ENCODE measurements at places on chromosomes 4 and X.

DNA sequence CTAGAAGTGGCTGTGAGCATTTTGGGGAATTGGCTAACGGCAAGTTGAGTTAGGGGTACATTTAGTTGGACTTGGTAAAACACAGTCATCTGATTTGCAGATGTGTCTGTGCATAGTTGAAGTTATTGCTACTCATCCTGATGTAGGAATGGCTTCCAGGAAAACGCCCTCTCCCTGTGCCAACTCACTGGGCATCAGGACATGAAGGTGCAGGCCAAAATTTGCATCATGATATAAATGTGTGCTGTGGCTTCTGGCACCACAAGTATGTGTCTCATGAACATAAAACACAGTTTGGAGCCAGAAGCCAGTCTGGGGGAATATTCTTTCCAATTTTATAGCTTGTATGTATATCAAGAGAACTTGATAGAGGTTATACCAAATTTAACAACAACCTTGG, 54.2 kb upstream of the CBR4 start:
- no peak for DNase-seq

DNA sequence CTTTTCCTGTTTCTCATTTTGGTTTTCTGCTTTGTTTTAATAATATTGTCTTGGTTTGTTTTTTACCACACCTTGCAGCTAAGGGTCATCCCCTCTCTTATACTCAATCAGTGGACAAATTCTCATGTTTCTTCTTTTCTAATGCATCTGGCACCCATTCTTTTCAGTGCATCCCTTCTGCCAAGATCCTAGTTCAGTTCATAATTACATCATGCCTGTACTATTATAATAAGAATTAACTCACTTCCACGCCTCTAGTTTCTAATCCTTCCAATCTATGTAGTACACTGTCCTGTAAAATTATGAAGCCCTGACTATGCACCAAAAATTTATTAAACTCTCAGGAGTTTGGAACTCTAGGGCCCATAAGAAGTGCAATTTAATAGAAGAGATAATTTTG, 126.1 kb downstream of the FAT4 start:
- no peak for DNase-seq

DNA sequence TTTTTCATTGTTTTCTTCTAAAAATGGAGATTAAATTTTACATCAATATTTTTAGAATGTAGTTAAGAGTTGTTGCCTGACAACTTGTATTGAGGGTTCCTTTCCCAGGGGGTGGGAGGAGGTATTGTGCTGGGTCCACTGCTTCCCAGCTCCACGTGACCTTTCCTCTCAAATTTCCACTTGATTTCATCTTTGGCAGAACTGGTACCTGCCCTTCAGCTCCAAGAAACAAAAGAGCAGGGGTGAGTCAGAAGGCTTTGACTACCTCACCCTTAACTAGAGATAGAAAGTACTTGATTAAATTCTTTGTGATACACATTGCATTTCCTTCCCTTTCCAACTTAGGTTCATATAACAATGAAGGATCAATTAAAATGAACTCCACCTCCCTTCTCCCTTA, 19.7 kb downstream of the TRIM2 start:
- DNase-seq: no peak

- no peak for DNase-seq
Observed at GRCh38 chrX:102958794-102959193, 21.7 kb downstream of the RAB40AL start.

GRCh38 chr4:81211956-81212355, 3.1 kb downstream of the PRKG2 start:
- no peak for DNase-seq

- DNase-seq: no peak
Observed at GRCh38 chr4:138892483-138893407, 122.8 kb upstream of the NOCT start.

DNA sequence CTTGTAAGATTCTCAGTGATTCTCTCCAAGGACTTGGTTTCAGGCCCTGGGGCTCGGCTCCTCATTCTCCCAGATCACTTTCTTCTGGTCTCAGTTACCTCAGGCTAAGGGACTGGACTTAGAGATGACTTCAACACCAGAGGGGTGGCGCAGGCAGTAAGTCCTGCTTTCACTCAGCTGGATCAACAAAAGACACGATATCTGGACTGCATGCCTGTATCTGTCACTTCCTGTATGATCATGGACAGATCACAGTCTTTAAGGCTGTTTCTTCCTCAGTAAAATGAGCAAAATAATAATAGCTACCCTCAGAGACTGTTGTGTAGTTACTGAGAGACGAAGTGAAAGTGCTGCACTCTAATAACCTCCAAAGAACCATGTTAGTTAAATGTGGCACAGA, 19.5 kb upstream of the CXCR3 start:
- no peak for DNase-seq

DNA sequence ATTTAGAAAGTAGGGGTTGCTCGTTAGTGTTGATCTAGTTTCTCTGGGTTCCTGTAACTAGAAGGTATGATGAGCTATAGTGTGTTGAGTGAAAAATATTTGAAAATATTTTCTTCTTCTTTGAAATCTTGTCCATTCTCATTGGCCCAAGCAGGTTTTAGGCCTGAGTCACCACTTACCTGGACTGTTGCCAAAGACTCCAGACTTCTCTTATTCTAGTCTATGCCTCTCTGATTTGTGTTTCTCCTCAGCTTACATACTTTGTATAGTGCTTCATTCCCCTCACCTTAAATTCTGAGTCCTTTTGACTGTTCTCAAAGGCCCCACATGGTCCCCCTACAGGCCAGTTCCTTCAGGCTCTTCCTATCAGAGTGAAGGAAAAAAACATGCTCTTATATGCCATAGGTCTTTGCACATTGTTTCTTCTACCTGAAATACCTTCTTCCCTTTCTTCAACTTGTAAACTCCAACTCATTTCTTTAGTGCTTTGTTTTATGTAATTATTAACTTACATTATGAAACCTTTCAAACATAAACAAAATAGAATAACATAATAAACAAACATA, 258.2 kb downstream of the PPP1R2C start:
- DNase-seq: no peak

DNA sequence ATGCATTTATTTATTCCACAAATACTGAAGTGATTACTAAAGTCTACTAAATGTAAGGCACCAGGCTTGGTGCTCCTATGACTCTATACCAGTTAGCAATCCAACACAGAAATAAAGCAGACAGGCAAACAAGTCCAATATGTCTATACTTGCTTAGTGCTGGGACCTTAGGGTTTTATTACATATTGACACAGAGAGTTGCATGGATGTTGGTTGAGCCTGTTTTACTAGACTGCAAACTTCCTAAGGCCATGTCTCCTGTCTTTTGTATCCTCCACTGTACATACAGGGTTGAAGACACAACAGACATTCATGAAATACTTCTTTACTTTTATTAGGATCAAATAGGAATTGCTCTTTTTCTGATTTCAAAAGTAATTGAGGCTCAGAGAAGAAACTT, 69.0 kb downstream of the LNX1 start:
- DNase-seq: no peak

GRCh38 chr4:66028668-66029067, 358.4 kb upstream of the EPHA5 start:
- DNase-seq: no peak

DNA sequence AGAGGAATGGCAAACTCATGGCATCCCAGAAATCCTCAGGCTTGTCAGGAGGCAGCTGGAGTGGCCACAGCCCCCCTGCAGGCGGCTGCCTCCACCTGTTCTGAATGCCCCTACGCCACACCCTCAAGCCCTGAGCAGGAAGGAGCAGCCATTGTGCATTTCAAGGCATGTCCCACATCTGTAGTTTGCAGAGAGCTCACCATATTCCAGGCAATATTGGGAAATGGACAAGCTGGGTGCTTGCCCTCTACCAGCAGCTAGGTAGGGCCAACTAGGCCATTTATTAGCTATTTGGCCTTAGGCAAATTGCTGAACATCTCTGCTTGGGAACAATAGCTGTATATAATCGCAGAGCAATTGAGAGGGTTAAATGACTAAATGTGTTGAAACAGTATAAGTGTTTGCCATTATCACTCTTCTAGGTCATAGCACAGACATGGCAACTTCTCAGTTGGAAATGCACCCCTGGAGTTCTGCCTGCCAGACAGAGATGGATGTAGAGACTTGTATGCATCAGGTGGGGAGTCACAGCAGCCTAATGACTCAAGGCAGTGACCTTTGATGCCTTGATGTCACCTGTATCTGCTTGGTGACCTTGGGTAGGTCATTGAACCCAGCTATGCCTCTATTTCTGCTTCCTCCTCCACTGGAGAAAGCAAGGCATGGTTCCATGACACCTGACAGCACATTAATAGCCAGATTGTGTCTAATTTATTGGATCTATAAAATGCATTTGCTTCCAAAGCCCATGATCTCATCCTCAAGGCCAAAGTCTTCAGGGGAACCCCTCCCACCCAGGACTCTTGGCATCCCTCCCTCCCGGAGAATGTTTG, 52.8 kb downstream of the FHDC1 start:
- DNase-seq: no peak

- no peak for DNase-seq
Observed at GRCh38 chr4:15982842-15983524, 20.0 kb upstream of the FGFBP2 start.

- no peak for DNase-seq
Observed at GRCh38 chrX:125654501-125654900, 334.8 kb downstream of the TEX13C start.

DNA sequence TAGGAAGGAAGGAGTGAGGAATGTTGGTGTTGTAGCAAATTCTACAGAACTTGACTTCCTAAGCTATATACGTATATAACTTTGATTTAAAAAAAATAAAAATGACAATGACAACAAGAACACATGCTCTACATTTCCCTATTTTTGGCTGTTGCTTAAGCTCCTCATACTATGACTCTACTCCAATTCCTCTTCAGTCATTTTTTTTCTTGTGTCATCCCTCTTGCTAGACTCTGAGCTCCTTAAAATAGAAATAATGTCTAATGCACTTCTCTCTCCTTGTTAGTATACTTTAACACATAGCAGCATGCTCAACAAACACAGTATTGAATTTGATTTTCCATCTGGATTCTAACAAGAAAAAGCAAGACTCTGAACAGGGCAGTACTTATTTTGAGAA, 144.0 kb downstream of the HDX start:
- DNase-seq: no peak

GRCh38 chrX:31036895-31037294, 34.9 kb downstream of the FTHL17 start:
- peak; percentile 26 for DNase-seq

GRCh38 chrX:698206-698605, 67.6 kb downstream of the SHOX start:
- DNase-seq: no peak

- DNase-seq: no peak
Observed at GRCh38 chr4:54992266-54992665, 133.1 kb downstream of the KDR start.

DNA sequence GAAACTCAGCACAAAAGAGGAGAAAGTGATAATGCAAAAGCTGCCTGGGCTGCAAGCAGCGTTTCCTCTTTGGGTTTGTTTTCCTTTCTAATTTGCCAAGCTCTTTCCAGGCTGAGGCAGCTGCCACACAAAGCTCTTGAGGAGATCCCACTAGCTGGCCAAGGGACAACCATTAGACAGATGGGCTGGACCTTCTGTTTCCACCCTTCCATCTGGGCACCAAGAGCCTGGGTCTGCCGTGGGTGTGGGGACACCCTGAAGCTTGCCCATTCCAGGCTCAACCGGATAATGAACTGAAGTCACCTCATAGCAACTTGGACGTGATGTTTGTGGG, 194.6 kb upstream of the C1QTNF7 start:
- no peak for DNase-seq
